ENCODE measurements at places on chromosomes 12 and 14. TPM values are rescaled to one million over a fixed set of nuclear protein-coding genes. Genes with fewer than 3 reads are reported as not detected.

STRAP gene
- total RNA-seq, result 87.4 TPM

TMEM132C gene
- not detected for total RNA-seq

CIDEB gene
- total RNA-seq, result 0.08 TPM

BCL7A gene
- 5.0 TPM for total RNA-seq

ZBTB42 gene
- 0.82 TPM for total RNA-seq

MLH3 gene
- 24.2 TPM for total RNA-seq

PHETA1 gene
- 2.9 TPM for total RNA-seq

DNAH10 gene
- total RNA-seq, result under 0.01 TPM

C3AR1 gene
- total RNA-seq, result 0.30 TPM

OR4E2 gene
- not detected for total RNA-seq

WDR20 gene
- 14.5 TPM for total RNA-seq

TCL1B gene
- total RNA-seq, result not detected

AKAP5 gene
- 0.12 TPM for total RNA-seq

SERPINA1 gene
- not detected for total RNA-seq

TEX22 gene
- 0.23 TPM for total RNA-seq

PTPRB gene
- 19.1 TPM for total RNA-seq

BEST3 gene
- not detected for total RNA-seq

REP15 gene
- 0.68 TPM for total RNA-seq

FIGNL2 gene
- total RNA-seq, result 0.12 TPM

TOMM20L gene
- total RNA-seq, result not detected

CD163L1 gene
- 8.1 TPM for total RNA-seq

LYZ gene
- total RNA-seq, result not detected

NGB gene
- not detected for total RNA-seq

ANKRD9 gene
- 10.1 TPM for total RNA-seq
